OCI-LY7 (cell line): ENCODE measurements at places on chromosomes 12 and 14.

DNA sequence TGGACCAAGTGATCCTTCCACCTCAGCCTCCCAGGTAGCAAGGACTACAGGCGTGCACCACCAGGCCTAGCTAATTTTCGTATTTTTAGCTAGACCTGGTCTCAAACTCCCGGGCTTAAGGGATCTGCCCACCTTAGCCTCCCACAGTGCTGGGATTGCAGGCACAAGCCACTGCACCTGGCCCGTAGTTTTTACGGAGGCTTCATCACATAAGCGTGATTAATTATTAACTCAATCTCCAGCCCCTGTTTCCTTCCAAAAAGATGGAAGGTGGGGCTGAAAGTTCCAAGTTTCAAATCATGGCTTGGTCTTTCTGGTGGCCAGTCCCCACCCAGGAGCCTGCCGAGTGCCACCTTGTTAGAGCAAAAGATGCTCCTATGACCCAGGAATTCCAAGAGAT, 22.5 kb upstream of the HIF1A start:
- no peak for DNase-seq

DNA sequence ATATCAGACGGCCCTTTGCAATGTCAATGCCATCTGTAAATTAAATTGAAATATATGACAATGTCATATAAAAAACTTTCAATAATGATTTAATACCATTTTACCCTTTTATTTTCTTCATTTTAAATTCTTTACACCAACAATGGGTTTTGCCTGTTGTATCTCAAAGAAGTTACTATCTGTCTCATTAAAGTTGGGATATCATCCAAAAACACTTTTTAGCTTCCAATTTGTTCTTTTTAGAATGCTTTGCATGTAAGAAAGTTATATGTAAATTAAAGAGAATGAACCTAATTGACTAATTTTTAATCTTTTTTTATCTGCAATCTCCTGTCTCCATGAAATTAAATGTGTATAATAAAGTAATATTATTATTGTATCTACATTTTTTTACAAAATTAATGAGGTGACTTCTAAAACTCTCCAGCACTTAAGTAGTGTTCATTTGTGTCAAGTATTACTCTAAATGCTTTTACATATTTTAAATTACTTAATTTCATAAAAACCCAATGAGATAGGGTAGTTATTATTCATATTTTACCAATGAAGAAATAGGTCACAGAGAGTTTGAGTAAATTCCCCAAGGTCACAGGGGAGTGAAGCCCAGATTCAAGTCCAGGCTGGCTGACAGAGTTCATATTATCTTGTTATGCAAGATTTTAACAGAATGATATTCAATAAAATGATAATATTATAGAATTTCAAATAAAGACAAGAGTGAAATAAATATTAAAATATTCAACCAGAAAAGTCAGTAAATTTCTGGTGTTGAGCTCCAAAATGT, 673.0 kb upstream of the FLRT2 start:
- DNase-seq, result no peak

DNA sequence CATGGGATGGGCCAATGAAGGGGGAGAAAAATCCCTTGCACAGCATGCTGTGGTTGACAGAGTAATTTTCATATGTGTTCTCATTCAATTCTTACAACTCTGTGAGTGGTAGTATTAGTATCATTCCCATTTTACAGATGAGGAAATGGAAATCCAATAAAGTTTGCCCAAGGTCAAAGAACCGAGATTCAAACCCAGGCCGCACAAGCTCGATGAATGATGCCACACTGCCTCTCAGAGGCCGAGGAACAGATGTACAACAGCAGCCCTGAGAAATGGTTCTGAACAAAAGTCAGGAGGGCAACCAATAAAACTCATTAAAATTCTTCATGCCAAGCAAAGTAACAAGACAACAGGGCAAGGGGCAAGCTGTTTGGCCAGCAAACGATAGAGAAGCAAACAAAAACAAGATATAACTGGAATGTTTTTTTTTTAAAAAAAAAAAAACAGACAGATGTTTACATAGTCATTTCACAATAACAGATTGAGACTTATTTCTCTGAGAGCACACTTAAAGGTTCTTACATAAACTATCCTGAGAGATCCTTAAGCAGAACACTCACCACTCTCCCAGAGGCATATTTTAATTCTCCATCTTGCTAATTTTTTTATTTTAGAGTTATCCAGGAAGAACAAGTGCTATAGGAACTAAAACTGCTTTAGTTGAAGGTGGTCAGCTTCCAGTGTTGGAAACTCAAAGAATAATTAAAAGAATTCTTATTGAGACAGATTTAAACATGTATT, 85.8 kb downstream of the EXOC5 start:
- DNase-seq, result peak; percentile 10

- no peak for DNase-seq
Observed at GRCh38 chr12:49190974-49191373, 2.1 kb upstream of the TUBA1A start.

GRCh38 chr12:82896979-82897378, 210.3 kb downstream of the TMTC2 start:
- DNase-seq, result no peak
